ENCODE measurements at places on chromosomes 4 and X.

GRCh38 chr4:124266721-124267120 lies 445.8 kb downstream of the ANKRD50 start:
- no peak for DNase-seq

- peak; percentile 23 for DNase-seq
Observed at GRCh38 chr4:48268956-48269860, at the start of gene TEC. TEC (minus strand) TSS chr4:48269838; CDS start chr4:48228614, 41,224 bp downstream.

- DNase-seq = no peak
Observed at GRCh38 chr4:2136726-2137125, 77.6 kb downstream of the NAT8L start.

DNA sequence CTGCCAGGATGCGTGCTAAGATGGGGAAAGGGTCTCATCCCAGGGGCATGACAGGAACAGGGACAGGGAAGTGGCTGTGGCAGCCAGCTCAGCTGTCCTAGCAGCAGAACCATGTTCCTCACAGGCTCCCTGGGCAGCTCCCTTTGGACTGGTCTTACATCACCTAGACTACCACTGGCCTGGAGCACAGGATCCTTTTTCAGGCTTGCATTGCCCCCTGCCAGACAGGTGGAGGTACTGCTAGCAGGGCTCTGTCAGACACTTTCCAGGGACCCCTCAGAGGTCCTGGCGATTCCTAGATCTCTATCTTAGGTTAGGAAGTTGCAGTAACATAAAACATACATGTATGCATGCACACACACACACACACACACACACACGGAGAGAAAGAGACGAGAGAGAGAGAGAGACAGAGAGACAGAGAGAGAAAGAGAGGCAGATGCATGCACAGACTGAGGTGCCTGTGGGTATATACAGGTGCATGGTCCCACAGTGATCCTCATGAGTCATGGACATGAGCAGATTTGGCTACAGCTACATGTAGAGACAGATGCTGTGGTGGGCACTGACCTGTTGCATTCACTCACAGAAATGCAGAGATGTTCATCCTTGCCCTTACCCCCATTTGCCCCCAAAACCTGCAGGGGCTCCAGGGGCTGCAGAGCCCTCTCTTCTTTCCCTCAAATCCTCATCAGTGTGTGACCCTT lies 63.6 kb downstream of the STARD8 start:
- no peak for DNase-seq

- DNase-seq = no peak
Observed at GRCh38 chr4:126753592-126753991, 879.2 kb upstream of the INTU start.

DNA sequence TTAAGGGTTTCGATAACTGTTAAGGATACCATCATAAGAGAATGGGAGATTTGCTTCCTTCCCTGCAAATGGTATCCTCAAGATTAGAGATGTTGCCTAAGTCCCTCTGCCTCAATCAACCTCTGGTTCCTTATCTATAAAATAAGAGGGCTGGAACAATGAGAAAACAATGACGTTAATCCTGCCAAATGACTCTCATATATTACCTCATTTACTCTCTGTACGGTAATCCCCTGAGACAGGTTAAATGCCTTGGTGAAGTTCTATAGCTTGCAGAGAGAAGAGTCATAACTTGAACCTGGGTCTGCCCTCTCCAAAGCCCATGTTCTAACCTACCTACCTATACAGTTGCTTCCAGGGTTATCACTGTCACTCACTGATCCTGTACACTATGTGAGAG lies 100.2 kb upstream of the OTUD4 start:
- DNase-seq = no peak

DNA sequence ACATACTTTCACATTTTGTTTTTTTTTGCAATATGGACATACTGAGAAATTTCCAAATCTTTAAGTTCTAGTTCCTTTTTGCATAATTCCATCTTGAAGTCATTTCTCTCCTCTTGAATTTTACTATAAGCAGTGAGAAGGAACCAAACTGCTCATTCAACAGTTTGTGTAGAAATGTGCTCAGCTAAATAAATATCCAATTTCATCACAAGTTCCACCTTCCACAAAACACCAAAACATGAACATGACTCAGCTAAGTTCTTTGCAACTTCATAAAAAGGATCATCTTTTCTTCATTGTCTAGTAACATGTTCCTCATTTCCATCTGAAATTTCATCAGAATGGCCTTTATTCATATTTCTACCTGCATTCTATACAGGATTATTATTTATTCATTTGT lies 77.3 kb upstream of the FGF13 start:
- no peak for DNase-seq

- no peak for DNase-seq
Observed at GRCh38 chrX:63784902-63785707, at the start of gene ARHGEF9. ARHGEF9 (minus strand) TSS chrX:63785214; CDS start chrX:63785145, 69 bp downstream.

DNA sequence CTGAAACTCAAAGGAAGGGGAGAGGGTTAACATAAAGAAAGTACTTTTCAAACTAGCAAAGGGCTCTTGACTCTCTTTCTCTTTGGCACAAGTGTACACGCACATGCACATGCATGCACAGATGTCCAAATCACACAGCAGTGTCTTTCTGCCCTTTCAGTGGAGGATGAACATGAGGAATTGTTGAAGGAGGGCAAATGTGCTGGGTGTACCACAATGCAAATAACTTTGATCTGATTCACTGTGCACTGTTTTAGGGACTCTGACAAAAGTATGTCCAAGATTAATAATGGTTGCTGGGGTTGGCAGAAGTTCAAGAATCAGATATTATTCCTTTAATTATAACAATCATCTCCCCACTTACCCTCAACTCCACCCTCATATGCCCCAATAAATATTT lies 93.8 kb downstream of the GPC4 start:
- no peak for DNase-seq

DNA sequence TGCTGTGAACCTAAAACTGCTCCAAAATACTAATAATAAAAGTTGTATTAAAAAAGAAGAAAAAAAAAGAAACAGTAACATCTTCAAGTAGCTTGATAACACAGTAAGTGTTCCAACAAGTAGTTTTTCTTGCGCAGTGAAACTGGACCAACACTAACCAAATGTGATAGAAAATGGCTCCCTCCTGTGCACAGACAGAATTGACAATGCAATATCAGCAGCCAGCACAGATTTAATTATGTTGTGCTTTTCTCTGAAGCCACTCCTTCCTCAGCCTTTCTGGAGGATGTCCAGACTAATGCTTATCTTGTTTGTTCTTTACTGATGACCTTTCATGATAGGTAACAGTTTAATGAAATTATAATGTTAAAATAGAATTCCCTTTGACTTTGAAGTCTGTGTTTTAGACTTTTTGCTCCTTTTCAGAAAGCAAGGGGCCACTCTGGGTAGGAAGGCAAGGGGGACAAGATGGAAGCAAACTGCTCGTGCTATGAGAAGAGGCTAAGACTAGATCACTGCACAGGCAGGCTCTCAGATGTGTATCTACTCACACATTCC lies 147.1 kb upstream of the RPL34 start:
- DNase-seq = no peak

DNA sequence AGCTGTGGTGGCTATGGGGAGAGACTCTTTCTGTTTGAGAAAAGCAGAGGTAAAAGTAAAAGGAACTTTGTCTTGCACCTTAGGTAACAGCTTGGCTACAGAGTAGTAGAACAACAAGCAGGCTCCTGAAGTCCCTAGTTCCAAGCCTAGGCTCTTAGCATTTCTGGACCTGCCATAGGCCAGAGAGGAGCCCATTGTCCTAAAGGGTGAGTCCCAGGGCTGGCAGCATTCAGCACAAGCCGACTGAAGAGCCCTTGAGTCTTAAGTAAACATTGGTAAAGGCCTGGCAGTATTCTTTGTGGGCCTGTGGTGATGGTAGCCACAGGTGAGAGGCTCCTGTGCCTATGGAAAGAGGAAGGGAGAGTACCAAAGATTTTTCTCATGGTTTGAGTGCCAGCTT lies 38.2 kb downstream of the CSN3 start:
- no peak for DNase-seq

GRCh38 chrX:31271615-31272471 lies 200.0 kb upstream of the FTHL17 start:
- DNase-seq = no peak

GRCh38 chr4:70925899-70926635 lies 23.9 kb downstream of the MOB1B start:
- no peak for DNase-seq

DNA sequence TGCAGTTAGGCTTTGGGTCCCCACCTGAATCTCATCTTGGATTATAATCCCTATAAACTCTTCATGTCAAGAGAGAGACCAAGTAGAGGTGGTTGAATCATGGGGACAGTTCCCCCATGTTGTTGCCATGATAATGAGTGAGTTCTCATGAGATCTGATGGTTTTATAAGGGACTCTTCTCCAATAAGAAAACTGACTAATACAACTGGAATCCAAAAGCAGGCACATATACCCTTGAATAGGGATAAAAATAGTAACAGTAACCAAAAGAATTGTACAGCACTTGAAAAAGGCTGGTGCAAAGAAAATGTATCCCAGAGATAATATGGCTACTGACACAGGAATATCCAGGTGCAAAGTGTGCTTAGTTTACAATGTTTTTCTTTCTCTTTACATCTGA lies 351.5 kb upstream of the MAD2L1 start:
- no peak for DNase-seq

DNA sequence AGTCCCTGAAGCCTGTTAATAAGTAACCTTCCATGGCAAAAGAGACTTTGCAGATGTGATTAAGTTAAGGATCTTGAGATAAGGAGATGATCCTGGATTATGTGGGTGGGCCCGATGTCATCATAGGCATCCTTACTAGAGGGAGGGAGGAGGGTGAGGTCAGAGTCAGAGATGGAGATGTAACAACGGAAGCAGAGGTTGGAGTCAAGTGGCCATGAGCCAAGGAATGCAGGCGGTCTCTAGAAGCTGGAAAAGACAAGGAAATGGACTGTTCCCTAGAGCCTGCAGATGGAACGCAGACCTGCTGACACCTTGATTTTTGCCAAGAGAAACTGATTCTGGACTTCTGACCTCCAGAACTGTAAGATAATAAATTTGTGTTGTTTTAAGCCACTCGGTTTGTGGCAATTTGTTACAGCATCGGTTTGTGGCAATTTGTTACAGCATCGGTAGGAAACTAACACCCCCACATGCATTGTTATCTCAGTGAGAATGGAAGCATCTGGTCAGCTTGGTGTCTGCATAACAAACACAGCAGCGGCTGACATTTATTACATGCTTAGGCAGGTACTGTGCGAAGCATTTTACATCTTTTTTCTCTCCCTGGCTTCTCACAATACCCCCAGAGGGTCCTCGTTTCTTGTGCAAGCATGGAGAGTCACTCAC lies 55.6 kb downstream of the CLDN34 start:
- no peak for DNase-seq

GRCh38 chr4:180947425-180947824 lies 1295.8 kb upstream of the TENM3 start:
- no peak for DNase-seq

DNA sequence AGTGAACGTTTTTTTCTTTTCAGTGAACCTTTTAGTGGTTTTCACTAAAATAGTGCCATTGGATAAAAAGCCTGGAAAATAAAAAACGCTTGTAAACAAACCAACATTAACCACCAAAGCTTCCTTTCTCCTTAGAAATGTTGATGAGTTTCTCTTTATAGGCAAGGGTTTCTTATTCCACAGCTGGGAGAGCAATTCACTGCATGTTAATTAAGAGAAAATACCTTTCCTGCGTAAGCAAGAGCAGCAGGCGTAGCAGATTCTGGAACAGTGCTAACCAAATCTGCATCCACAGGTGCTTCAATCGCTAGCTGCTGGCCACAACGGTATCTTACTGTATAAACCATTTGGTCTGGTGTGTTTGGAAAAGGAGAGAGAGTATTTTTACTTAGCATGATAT lies 13.3 kb upstream of the AASDH start:
- no peak for DNase-seq

DNA sequence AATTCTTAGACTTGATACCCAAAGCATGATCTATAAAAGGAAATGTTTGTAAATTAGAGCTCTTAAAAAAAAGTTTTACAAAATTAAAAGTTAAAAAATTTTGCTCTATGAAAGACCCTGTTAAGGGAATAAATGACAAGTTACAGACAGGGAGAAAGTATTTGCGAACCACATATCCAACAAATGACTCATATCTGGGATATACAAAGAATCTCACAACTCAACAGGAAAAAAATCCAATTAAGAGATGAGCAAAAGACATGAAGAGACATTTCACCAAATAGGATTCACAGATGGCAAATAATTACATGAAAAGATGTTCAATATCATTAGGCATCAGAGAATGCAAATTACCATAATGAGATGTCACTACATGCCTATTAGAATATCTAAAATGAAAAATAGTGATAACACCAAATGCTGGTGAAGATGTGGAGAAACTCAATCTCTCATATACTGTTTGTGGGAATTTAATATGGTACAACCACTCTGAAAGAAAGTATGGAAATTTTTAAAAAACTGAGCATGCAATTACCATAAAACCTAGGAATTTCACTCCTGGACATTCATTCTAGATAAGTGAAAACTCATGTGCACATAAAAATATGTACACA lies 100.8 kb upstream of the EOLA2 start:
- no peak for DNase-seq

DNA sequence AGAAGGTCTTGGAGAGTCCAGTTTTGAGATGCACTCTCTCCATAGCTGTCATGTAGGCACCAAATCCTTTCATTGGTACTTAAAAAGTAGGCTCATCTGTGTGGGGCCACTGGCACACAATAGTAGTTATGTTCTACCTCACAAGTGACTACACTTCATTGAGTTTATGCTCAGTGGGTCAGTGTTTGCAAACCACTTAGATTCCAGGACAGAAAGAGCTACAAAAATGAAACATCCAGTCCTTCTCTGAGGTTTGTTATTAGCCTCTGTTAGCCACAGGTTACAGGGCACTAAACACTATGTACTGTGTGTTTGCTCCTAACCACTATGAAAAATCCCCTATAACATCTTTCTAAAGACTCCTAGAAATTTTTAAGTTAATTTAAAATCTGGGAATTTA lies 13.8 kb downstream of the RAB28 start:
- DNase-seq = no peak

DNA sequence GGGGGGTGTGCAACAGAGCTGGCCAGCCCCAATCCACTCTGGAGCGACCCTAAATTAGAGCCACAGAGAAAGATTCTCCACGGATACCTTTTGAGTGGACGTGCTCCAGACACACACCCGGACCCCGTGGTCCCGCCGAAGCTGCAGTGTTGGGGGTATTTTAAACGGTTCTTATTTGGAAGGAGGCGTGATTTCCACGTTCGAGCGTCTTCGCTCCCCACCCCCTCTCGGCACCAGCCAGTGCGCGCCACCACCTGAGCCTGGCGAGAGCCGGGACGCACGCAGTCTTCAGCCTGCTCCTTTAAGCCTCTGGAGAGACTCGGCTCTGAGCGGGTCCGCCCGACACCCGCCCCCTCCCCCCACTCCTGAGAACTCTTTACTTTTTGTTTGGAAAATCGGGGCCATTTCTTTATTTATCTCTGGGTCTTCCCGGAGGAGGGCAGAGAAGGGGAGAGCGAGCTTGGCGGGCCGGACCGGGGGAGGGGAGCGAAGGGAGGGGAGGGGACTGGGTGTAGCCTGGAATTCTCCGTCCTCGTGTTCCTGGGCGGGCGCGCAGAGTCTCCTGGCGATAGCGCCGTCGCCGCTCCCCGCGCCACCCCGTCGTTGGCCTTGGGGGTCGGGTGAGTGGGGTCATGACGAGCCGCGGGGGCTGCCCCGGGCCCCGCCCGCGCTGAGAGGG lies 668 bp upstream of the PTCHD1 start:
- DNase-seq = no peak
